T-cell (primary cell): ENCODE measurements at places on chromosomes 3 and 15.

- DNase-seq, result no peak
Observed at GRCh38 chr3:182116386-182116785, 404.7 kb downstream of the SOX2 start.

- no peak for DNase-seq
Observed at GRCh38 chr15:67744331-67745072, 80.8 kb upstream of the SKOR1 start.

- DNase-seq, result no peak
Observed at GRCh38 chr3:48187579-48188265, 495 bp downstream of the CDC25A start.

DNA sequence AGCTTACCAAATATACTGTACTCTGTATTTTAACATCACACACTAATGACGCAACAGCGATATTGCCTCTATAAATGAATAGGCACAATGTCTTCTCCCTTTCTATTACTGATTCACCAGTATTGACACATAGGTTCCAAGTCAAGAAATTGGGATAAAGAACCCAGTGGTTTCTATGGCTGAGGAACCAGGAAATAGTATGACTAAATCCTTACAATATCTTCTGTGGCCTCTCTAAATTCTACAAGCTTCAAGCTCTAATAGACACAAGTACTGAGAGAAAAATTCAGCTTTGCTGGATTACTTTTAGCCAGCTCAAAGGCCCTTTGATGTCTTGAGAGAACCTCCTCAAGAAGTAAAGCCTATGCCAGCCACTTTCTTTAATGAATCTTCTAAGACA is 162.5 kb downstream of the DPH6 start:
- no peak for DNase-seq

DNA sequence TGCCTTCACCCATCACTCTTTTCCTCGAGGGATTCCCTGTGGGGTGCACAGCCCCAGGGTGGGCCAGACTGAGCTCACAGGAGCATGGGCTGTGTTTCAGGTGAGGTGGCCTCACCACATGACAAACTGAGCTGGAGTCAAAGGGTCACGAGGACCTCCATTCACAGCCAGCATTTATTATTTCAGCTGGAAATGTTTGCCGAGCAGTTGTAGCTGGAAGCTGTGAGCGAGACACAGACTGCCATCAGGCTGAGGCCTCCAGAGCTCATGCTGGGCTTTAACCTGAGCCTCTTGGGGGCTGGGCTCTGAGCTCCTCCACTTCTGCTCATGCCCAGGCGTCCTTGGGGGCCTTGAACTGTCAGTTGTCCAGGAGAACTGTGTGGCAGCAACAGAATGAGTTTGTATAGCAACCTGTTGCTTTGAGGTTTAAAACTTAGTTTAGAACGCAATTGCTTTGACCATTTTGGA is 57.5 kb downstream of the FLNB start:
- no peak for DNase-seq

GRCh38 chr15:79897701-79898113 is 893 bp upstream of the MTHFS start:
- DNase-seq, result no peak

- no peak for DNase-seq
Observed at GRCh38 chr15:58454950-58455401, 23.2 kb downstream of the LIPC start.

DNA sequence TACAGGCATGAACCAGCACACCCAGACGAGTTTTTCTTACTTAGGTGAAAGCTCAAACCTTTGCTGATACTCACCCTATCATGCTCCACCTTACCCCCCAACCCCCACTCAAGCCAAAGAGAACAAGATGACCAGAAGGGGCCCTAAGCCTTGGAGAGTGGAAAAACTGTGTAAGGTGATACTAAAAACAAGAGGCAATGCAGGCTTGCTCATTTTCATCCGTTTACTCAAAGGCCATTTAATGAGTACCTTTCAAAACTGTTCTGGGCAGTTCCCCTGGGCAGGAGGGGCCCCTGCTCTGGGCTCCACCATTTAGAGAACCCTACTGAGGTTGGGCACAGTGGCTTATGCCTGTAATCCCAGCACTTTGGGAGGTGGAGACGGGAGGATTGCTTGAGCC is 6.7 kb downstream of the TYRO3 start:
- DNase-seq, result no peak

- DNase-seq, result no peak
Observed at GRCh38 chr15:43851251-43851650, 24.4 kb downstream of the WDR76 start.

GRCh38 chr15:68449389-68449788 is 17.4 kb upstream of the ITGA11 start:
- DNase-seq, result no peak

DNA sequence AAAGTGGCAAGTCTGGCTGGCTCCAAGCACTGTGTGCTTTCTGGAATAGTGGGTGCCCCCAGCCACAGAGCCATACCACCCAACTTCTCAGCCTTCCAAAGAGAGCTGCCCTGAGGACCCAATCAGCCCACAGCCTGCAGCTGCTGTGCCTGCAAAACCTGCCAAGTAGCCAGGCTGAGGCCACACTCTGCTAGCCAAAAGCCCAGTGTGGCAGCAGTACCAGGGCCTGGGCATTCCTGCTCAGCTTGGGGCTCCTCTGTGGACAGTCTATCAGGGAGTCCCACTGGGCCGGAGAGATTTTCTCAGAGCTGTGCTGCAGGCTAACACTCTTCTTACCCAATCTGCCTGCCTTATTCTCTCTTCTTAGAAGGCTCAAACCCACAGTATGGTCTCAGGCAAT is 136.5 kb downstream of the TPRA1 start:
- DNase-seq, result no peak
